ENCODE measurements at places on chromosomes 6 and 20.

- no peak for DNase-seq
Observed at GRCh38 chr6:154605882-154606370, 95.4 kb upstream of the CNKSR3 start.

GRCh38 chr6:111970426-111970825, 83.5 kb upstream of the CCN6 start:
- DNase-seq: no peak

GRCh38 chr6:83221889-83222479, 28.8 kb downstream of the RWDD2A start:
- no peak for DNase-seq

DNA sequence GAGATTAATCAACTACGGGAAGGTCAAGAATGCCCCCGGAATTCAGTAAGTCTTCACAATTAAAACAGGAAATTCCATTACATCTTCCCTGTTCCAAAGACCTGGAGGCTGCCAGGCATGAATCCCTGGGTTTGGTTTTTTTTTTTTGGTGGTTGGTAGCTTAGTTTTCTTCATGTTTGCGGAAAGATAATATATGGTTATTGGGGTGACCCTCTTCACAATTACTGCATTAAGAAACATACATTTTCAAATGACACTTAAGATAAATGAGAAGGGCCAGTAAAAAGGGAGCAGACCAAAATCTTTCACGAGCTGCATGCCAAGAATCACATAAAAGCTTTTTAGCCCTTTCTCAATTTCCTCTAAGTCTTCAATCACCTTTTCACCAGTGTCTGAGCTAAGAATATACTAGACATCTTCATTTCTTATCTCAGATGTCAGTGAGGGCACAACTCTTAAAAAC, 64.0 kb downstream of the KIF13A start:
- DNase-seq: no peak

GRCh38 chr6:32936239-32937152, 4.3 kb downstream of the HLA-DMB start:
- DNase-seq: no peak

GRCh38 chr6:87225937-87226336, 70.6 kb downstream of the ZNF292 start:
- DNase-seq: no peak

GRCh38 chr6:106501960-106502371, 127.3 kb downstream of the RTN4IP1 start:
- DNase-seq: no peak

GRCh38 chr20:19978511-19979210, 38.5 kb upstream of the NAA20 start:
- no peak for DNase-seq

DNA sequence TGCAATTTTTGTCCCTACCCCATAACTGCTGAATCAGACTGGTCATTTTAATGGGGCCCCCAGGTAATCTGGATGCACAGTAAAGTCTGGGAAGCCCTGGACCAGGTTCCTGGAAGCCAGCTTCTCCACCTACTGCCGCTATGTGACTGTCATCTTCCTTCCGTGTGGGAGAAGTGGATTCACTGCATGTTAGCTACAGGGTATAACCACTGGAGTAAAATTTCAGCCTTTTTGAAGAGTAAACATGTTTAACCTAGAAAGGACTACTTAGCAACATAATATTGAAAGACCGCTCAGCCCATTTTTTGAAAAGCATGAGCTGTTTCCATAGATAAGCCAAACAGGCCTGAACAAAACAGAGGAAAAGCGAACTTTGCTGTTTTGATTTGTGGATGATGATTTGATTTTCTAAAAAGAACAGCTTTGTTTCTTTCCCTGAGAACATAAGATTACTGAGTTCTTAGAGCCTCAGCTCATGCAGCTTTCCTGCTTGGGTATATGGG, 208.1 kb downstream of the PLCB4 start:
- DNase-seq: no peak

- DNase-seq: no peak
Observed at GRCh38 chr20:32909451-32909850, 50.7 kb downstream of the EFCAB8 start.

- no peak for DNase-seq
Observed at GRCh38 chr6:32182555-32182981, 1.5 kb downstream of the AGER start.

GRCh38 chr20:56875052-56875659, 246.1 kb downstream of the TFAP2C start:
- DNase-seq: no peak

GRCh38 chr6:112149236-112149635, 61.8 kb downstream of the FAM229B start:
- no peak for DNase-seq

- no peak for DNase-seq
Observed at GRCh38 chr20:6637160-6637579, 130.3 kb upstream of the BMP2 start.

DNA sequence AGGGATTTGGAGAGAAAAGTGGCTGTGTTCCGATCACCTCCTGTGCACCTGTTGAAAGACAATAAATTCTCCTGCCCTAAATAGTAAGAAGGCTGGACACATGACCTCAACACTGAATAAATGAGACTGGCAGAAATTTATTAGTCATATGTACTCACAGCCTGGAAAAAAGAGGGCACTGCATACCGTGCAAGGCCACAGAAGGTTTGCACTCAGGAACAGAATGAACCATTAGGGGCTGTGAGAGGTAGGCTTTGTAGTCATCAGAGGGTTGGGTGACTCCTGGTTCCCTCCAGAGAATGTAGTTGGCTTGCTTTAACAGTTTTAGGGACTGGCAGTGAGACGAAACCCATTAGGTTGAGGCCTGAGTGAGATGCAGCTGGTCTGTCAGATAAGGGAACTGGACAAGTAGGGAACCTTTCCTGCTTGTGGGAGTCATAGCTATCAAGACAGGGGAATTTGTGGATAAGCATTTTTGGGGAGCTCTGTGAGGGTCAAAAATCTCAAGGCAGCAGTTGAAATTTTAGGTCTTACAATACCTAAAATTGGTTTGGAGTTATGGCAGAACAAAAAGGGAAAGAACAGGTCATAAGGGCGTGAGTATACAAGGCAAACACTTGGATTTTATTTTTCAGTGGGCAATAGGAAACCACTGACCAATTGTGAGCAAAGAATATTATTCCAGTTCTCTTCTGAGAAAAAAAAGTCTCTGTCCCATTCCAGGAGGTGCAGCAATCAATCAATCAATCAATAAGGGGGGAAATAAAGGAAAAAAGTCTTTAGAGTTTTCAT, 67.9 kb upstream of the BTN3A2 start:
- DNase-seq: no peak

GRCh38 chr20:62205618-62206387, 14.3 kb downstream of the HRH3 start:
- DNase-seq: no peak

GRCh38 chr20:16123623-16124022, 449.6 kb downstream of the KIF16B start:
- DNase-seq: no peak

DNA sequence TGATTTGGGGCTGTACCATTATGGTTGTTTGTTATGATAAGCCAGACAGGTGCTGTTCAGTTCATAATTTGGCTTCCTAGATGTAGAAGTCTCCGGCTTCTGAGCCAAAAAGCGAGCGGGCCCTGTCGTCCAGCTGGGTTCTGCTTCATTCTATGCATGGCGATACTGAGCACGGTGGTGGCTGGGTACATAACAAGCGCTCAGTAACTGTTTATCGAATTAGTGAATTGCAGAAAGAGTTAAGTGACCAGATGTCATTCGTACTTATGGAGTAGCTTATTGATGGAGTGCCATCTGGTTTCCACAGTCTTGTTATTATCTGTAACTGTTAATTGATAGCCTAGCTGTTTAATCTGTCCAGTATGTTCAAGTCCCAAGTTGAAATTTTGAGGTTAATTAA, 85.0 kb downstream of the DTD1 start:
- no peak for DNase-seq

DNA sequence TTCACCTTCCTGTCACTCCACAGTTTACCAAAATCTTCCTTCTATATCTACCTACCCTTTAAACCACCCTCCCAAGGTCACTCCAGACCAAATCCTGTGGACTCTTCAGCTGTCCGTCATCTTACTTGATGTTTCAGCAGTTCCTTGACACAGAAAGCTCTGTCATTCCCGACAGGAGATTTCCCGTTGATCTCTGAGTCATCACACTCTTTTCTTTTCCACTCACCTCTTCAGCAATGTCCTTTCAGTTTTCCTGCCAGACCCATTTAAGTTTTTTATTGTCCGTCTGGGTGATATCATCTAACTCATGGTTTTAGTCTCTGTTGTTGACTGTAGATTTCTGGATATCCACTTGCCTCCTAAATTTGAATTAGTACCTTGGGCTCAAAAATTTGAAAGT, 69.9 kb upstream of the SCGN start:
- DNase-seq: no peak

GRCh38 chr6:37936906-37937305, 117.4 kb downstream of the ZFAND3 start:
- DNase-seq: no peak

Measured in activated CD4-positive, alpha-beta T cell treated with anti-CD3 and anti-CD28 coated beads for 24 hours (primary cell).